ENCODE measurements at places on chromosomes 5 and 9. TPM values are rescaled to one million over a fixed set of nuclear protein-coding genes. Genes with fewer than 3 reads are reported as not detected.

DNA sequence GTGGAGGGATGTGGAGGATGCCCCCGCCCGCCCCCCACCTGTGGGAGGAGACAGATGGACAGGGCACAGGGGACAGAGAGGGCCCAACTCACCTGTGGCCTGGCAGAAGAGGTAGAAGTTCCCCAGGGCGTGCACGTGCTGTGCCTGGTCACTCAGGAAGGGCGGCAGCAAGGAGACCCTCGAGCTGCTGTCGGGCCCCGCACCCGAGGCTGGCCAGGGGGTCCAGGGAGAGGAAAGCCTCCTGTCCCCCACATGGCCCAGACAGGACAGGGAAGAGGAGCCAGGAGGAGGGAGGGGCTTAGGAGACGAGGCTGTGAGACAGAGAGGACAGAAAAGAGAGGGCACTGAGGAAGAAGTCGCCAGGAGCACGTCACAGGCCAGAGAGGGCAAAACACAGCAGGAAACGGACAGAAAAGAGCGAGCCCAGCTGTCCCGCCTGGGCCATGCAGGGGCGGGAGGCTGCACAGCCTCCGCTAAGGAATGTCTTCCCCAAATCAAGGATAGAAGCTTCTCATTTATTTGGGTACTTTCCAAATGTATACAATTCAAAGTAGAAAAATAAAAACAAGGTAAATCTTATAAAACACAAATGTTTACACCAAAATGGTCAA, 58.5 kb downstream of the SECISBP2 start:
- H3K36me3 ChIP-seq: peaks cover 9% of the 10 kb centered on the region
- no peaks in the 10 kb centered on the region for H3K27me3 ChIP-seq
- no peak for DNase-seq
- H3K27ac ChIP-seq: no peak overlapping the region

Gene TAF11L5
- not detected for total RNA-seq

- H3K27ac ChIP-seq: no peak overlapping the region
- H3K4me1 ChIP-seq: no peaks in the 10 kb centered on the region
- no peak overlapping the region for H3K4me3 ChIP-seq
- no peak for DNase-seq
- H3K36me3 ChIP-seq: no peaks in the 10 kb centered on the region
Measured at GRCh38 chr9:134602547-134603362, 38.8 kb upstream of the COL5A1 start.

- H3K4me1 ChIP-seq: peaks cover 7% of the 10 kb centered on the region
- DNase-seq: no peak
- H3K27ac ChIP-seq: 0 out of 2 replicates have a peak overlapping the region, but pooled peaks have one; percentile 2
- peak overlapping the region; percentile 83 for H3K4me3 ChIP-seq
Measured at GRCh38 chr5:144169904-144170275, 569 bp downstream of the YIPF5 start.

GRCh38 chr5:129465776-129466344, 5.8 kb downstream of the ADAMTS19 start:
- H3K27ac ChIP-seq: peak overlapping the region; percentile 20
- H3K4me3 ChIP-seq: no peak overlapping the region
- H3K36me3 ChIP-seq: no peaks in the 10 kb centered on the region
- DNase-seq: no peak
- peaks cover 12% of the 10 kb centered on the region for H3K27me3 ChIP-seq
- H3K4me1 ChIP-seq: peaks cover 7% of the 10 kb centered on the region

DNA sequence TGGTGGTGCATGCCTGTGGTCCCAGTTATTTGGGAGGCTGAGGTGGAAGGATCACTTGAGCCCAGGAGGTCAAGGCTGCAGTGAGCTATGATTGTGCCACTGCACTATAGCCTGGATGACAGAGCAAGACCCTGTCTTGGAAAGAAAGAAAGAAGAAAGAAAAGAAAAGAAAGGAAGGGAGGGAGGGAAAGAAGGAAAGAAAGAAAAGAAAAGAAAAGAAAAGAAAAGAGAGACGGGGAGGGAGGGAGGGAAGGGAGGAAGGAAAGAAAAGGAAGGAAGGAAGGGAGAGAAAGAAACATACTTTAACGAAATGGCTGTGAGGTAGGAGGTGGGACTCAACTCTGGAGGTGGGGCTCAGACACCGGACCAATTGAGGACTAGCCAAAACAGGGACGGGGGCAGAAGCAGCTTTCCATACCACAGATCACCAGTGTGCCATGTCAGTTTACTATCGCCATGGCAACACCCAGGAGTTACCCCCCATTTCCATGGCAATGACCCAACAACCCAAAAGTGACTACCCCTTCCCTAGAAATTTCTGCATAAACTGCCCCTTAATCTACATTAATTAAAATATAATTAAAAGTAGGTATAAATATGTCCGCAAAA, 21.3 kb downstream of the PTGES start:
- no peaks in the 10 kb centered on the region for H3K4me1 ChIP-seq
- peak; percentile 53 for DNase-seq
- no peaks in the 10 kb centered on the region for H3K27me3 ChIP-seq
- H3K36me3 ChIP-seq: no peaks in the 10 kb centered on the region
- H3K27ac ChIP-seq: no peak overlapping the region
- no peak overlapping the region for H3K4me3 ChIP-seq
